ENCODE measurements at places on chromosomes 16 and 17.

DNA sequence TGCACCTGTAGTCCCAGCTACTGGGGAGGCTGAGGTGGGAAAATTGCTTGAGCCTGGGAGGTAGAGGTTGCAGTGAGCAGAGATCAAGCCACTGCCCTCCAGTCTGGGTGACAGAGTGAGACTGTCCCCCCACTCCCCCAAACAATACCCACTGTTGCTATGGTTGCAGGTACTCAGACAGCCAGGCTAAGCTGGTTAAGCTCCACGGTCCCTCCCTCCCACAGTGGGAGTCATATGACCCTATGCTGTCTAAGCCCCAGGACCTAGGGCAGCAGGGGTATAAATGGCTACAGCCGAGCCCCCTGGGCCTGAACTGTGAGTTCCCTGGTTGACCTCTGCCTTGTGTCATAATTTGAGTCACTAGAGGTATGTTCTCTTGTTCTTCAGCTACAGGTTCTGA, 15.9 kb upstream of the RPRML start:
- no peak for DNase-seq

GRCh38 chr16:81873206-81873605, 94.1 kb downstream of the PLCG2 start:
- no peak for DNase-seq

DNA sequence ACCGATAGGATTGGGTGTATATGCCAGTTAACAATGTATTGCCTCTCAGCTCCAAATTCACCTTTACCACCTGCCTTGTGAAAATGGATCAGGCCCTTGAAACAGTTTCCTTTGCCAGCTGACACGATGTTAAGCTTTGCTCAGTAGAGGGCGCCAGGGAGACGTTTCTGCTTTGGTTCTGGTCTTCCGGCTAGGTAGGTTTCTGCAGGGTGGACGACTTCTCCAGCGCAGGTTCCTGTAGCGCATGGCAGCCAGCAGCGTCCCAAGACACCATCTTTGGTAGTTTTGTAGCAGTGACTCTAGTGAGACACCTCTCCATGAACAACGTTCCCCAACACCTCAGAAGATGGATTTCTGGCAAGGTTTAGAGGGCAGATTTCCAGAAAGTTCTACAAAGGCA, 24.0 kb downstream of the SYCE1L start:
- DNase-seq = no peak

DNA sequence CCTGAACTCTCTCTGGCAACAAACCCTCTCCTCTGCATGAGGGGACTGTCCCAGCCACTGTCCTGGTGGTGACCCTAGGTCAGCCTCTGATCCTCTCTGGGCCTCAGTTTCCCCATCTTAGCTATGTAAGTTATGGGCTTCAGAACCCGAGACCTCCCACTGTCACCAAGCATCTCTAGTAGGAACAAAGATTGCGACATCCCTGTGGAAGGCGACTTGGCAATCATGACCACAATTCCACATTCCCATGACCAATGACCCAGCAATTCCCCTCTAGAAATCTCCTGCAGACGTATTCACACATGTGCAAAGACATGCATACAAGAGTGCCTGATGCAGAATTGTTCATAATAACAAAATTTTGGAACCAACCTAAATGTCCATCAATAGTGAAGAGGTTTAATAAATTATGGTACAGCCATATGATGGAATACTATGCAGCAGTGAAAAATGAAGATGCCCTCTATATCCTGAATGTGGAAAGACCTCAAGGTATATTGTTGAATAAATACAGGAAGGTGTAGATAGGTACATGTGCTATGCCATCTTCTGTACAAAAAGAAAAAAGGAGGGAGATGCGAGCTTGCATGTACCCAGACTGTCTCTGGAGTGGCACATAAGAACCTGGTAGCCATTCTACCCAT, 21.2 kb downstream of the CNGB1 start:
- DNase-seq = no peak

DNA sequence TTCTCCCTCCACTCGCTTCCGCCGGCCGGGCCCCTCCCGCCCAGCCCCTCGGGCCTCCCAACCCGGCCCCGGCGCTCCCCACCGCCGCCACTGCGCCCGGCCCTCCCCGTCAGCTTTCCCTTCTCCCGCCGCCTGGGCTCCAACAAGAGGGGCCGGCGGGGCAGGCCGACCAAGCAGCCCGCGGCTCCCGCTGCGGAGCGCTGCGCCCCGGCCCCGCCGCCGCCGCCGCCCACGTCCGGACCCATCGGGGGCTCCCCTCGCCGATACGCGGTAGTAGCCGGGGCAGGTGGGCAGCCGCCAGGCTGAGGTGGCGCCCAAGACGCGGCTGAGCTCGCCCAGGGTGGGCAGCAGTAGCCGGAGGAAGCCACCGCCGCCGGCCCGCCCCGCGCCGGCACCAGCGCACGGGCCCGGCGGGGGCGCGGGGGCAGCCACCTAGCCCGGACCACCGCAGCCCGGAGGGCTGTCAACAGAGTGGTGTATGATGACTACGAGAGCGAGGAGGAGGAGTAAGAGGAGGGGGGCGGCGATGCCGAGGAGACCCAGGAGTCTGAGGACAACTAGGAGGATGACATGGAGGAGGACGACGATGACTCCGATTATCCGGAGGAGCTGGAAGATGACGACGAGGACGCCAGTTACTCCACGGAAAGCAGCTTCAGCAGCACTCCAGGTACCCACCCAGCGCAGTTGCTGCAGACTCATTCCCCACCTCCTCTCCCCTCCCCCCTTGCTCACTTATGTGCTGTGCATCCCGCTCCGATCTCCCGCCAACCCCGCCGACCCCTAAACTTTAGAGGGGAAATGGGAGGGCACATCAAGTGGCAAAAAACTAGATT, 498 bp downstream of the LRRC37B start:
- no peak for DNase-seq

GRCh38 chr17:75111777-75112335, 2.1 kb downstream of the ARMC7 start:
- no peak for DNase-seq

- DNase-seq = no peak
Measured at GRCh38 chr17:80611816-80612215, 67.2 kb downstream of the RPTOR start.

GRCh38 chr17:41065829-41066624, at the start of gene KRTAP2-4:
TSS of gene KRTAP2-4 (minus strand) at chr17:41065879. CDS start at chr17:41065845, 34 bp downstream.
- no peak for DNase-seq

DNA sequence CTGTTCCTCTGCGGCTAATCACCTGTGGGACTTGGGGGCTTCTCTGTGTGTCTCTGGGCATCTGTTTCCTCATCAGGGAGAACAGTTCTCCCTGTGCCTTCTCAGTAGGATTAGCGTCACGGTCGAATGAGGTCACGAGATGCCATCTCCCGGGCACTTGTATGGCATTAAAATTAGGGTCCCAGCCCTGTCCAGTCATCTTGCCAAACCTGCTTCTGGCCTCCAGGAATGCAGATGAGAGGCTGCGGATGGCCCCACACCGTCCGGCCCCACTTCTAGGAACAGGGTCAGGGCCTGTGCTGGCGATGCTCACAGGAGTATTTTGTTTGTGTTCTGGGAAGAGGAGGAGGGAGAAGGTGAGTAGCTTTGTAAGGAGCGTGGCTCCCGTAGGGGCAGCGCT, 58.5 kb downstream of the OR1D5 start:
- no peak for DNase-seq

- DNase-seq = no peak
Measured at GRCh38 chr17:74584292-74585060, 7.6 kb downstream of the CD300LD start.

DNA sequence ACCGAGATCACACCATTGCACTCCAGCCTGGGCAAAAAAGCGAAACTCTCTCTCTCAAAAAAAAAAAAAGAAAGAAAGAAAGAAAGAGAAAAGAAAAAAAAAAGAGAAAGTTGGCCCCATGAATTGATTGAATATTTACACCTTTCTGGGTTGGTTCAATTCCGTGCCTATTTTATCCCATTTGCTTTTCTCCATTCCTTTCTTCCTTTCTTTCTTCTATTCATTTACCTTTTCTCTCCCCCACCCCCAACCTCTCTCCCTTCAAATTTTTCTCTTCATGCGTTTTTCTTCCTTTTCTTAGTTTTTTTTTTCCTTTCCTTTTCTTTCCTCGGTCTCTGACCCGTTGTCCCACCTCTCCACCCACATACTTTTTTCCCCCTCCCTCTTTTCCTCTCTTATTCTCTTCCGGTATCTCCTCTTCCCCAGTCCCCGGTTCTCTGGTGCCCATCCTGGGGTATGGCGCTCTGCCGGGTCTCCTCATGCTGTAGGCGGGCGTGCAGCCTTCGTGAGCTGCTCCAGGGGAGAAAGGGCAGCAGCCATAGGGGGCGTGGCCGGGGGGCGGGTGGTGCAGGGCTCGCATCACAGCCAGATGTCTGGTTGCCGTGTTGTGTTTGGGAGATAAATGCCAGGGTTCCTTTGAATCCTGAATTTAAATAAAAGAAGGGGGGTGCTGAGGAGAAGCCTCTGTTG, 5.3 kb upstream of the COL1A1 start:
- DNase-seq = no peak

GRCh38 chr17:37706446-37706845, 38.4 kb downstream of the HNF1B start:
- DNase-seq = no peak

DNA sequence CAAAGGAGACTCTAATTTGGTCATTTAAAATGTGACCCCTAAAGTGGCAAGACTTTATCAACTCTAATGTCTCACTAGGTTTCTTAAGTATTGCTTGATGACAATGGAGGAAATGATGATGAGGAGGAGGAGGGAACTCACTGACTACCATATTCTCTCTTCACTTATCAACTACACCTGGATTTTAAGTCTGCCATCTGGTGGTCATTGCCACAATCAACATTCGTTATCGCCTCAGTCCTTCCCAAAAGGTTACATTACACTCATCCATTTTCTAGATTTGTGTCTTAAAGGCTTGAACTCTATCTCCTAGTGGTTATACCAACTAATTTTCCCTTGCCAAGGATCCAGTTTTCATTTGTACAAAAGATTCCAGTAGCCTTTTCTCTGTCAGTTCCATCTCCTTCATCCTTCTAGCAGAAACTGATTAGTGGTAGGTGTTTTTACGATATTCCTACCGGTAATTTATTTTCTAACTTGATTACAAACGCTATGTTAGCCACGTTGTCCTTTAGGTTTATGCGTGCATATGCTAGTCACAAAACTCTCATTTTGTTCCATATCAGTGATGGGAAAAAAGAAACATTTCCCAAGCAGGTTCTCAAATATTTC, 114.6 kb upstream of the NOG start:
- DNase-seq = no peak

DNA sequence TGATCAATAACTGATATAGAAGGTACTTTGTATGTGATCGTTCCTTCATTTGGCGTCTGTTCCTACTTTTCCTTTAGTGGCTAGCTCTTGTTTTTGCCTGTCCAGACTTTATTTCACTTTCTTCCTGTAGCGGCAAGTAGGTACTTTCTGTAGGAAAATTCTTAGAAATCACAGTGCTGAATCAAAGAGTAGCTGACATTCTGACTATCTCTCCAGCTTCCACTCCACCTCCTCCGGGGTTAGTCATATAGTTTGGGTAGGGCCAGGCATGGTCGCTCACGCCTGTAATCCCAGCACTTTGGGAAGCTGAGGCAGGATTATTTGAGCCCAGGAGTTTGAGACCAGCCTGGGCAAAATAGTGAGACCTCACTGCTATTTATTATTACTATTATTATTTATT, 29.9 kb upstream of the PAFAH1B1 start:
- no peak for DNase-seq

GRCh38 chr16:19542138-19542821, 13.2 kb upstream of the VPS35L start:
- DNase-seq = no peak

GRCh38 chr17:1638624-1639300, 6.8 kb downstream of the SCARF1 start:
- DNase-seq = no peak

DNA sequence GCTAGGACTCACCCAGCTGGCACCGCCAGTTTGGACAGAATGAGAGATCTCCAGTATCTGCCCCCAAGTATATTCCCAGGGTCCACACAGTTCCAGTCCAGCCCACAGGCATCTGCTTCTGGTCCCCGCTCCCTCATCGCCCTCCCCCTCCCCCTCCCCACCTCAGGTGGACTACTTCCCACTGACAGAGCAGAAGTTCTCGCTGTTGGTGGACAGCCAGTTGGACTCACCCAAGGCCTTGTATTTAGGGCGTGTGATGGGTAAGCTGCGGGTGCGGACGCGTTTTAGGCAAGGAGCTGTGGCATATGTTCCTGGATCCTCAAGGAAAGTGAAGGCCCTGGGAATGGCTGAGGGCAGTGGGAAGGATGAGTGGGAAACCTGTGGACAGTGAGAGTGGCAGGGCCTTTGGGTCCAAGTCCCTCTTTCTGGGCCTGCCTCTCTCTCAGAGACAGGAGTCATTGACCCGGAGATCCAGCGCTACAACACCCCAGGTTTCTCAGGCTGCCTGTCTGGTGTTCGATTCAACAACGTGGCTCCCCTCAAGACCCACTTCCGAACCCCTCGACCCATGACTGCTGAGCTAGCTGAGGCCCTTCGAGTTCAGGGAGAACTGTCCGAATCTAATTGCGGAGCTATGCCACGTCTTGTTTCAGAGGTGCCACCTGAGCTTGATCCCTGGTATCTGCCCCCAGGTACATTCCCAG, 14.9 kb downstream of the CNTNAP1 start:
- no peak for DNase-seq

- no peak for DNase-seq
Measured at GRCh38 chr16:30846649-30847402, 47.1 kb downstream of the BCL7C start.

DNA sequence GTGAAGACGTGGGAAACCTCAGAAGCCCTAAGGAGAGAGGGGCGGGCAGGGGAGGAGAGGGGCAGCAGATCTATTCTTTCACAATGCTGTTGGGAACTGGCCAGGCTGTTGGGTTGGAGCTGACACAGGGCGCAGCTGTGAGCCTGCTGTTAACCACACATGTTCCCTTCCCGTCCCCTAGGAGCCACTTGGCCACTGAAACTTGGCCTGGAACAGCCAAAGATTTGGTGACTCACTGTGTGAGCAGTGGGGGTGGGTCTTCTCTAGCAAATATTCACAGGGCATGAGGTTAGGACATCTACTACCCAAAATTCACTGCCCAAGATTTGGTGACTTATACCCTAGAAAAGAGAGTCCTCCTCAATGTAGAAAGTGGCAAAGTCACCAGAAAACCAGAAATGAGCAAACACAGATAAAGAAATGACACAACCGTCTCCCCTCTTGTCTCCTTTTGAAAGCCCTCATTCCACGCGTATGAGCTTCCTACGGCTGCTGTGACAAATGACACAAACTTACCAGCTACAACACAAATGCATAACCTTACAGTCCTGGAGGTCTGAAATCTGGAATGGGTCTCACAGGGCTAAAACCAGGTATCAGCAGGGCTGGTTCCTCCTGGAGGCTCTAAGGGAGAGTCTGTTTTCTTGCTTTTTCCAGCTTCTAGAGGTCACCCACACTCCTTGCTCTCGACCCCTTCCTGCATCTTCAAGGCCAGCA, 6.3 kb downstream of the TBC1D16 start:
- no peak for DNase-seq
